ENCODE measurements at places on chromosomes 16 and 17. TPM values are rescaled to one million over a fixed set of nuclear protein-coding genes. Genes with fewer than 3 reads are reported as not detected.

EVI2A gene
- 38.2 TPM for total RNA-seq

NPIPB12 gene
- total RNA-seq = 69.2 TPM

CES1 gene
- total RNA-seq = 293 TPM

RAMP2 gene
- 114 TPM for total RNA-seq

TAC4 gene
- total RNA-seq = not detected

CX3CL1 gene
- total RNA-seq = 47.5 TPM

PRDM7 gene
- not detected for total RNA-seq

KRTAP2-2 gene
- not detected for total RNA-seq

TVP23A gene
- total RNA-seq = 0.69 TPM

TCF25 gene
- total RNA-seq = 162 TPM

SLC38A8 gene
- total RNA-seq = not detected

IKZF3 gene
- total RNA-seq = 8.2 TPM

GGT6 gene
- total RNA-seq = 5.6 TPM

CCDC78 gene
- 0.78 TPM for total RNA-seq

HS3ST4 gene
- total RNA-seq = 0.32 TPM

GPR179 gene
- total RNA-seq = 0.35 TPM

CD300C gene
- total RNA-seq = 8.2 TPM

MT1F gene
- 9.1 TPM for total RNA-seq

DOC2B gene
- total RNA-seq = 13.7 TPM

MYH1 gene
- 0.81 TPM for total RNA-seq

SMIM5 gene
- 0.84 TPM for total RNA-seq

HSF4 gene
- total RNA-seq = 87.8 TPM

ATP2C2 gene
- total RNA-seq = 48.9 TPM

ADAD2 gene
- total RNA-seq = 0.52 TPM

IL21R gene
- 3.9 TPM for total RNA-seq

ABCC6 gene
- 42.5 TPM for total RNA-seq

TBC1D26 gene
- not detected for total RNA-seq

ARHGAP23 gene
- total RNA-seq = 85.1 TPM

NOG gene
- total RNA-seq = 2.3 TPM

CASKIN2 gene
- total RNA-seq = 101 TPM

PPP1R1B gene
- 25.1 TPM for total RNA-seq

VAT1L gene
- total RNA-seq = 0.32 TPM

CDK5RAP3 gene
- total RNA-seq = 140 TPM

RCVRN gene
- total RNA-seq = 0.17 TPM

NLK gene
- 22.6 TPM for total RNA-seq

CORO6 gene
- total RNA-seq = 7.7 TPM

SLC12A3 gene
- not detected for total RNA-seq

ZNF629 gene
- 13.3 TPM for total RNA-seq

ACSM2A gene
- not detected for total RNA-seq

GDE1 gene
- total RNA-seq = 75.3 TPM

ARL5C gene
- not detected for total RNA-seq

ALOXE3 gene
- total RNA-seq = not detected

TIGD7 gene
- 6.9 TPM for total RNA-seq

ITGB3 gene
- total RNA-seq = 6.6 TPM

CTRB1 gene
- total RNA-seq = not detected

TBC1D3C gene
- total RNA-seq = not detected

LRRC37A gene
- total RNA-seq = 1.9 TPM

HYDIN gene
- total RNA-seq = 2.7 TPM

RASD1 gene
- total RNA-seq = 39.2 TPM

PYY gene
- not detected for total RNA-seq
